ENCODE measurements at places on chromosomes 12 and 14.

DNA sequence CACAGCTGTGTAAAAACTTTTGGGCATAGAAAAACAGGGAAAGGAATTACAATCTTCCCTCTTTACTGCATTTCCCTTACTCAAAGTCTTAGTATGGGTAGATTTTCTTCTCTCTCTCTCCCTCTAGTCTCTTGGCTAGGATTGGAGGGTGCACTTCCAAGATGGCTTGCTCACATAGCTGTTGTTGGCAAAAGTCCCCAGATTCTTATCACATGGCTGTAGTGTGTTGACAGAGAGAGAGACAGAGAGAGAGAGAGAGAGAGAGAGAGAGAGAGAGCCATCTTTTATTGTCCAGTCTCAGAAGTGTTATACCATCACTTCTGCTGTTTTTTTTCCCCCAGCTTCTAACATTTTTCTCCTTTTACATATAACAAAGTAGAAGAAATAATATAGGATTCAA lies 6.3 kb upstream of the OR4E2 start:
- no peak for DNase-seq
- no peak overlapping the region for H3K4me3 ChIP-seq
- H3K27me3 ChIP-seq, result no peaks in the 10 kb centered on the region

DNA sequence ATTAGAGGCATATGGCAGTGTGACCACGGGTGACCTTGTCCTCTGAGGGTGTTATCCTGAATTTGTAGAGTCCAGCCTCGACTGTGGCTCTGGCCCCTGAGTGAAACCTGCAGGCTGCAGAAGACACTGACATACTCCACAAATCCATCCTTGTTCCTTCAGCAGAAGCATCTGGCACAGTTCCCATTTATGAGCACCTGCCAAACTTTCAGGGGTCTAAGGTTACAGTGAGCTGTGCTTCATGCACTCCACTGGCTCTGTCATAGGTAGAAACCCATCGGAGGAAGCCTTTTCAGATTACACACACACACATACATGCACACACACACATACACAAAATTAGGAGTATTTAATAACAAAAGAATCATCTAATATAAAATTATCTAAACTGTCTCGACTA lies 13.6 kb upstream of the NUAK1 start:
- H3K27me3 ChIP-seq, result no peaks in the 10 kb centered on the region
- no peaks in the 10 kb centered on the region for H3K36me3 ChIP-seq
- H3K4me1 ChIP-seq, result peaks cover 7% of the 10 kb centered on the region
- no peak overlapping the region for H3K4me3 ChIP-seq

- no peaks in the 10 kb centered on the region for H3K36me3 ChIP-seq
- no peak for DNase-seq
- H3K4me3 ChIP-seq, result no peak overlapping the region
- no peak overlapping the region for H3K27ac ChIP-seq
- H3K27me3 ChIP-seq, result no peaks in the 10 kb centered on the region
Observed at GRCh38 chr12:95114766-95115405, 41.5 kb upstream of the NR2C1 start.

DNA sequence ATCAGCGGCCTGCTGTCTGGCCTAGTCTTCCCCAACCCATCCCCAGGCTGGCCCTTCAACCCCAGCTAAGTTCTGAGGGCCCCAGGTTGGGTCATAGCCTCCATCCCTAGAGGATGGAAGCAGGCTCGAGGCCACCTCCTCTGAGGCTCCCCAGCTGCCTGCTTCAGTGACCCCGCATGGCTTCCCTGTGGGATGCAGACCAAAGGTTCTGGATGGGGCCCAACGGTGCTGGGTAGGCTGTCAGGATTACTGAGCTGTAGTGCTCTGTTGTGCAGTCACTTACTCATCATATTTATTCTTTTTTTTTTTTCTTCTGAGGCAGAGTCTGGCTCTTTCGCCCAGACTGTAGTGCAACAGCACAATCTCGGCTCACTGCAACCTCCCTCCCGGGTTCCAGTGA lies 92.0 kb downstream of the IRF2BPL start:
- H3K27me3 ChIP-seq, result no peaks in the 10 kb centered on the region
- H3K4me3 ChIP-seq, result no peak overlapping the region
- no peak overlapping the region for H3K27ac ChIP-seq
- DNase-seq, result no peak

GRCh38 chr12:88132392-88132791 lies 9.5 kb downstream of the CEP290 start:
- DNase-seq, result no peak
- no peaks in the 10 kb centered on the region for H3K4me1 ChIP-seq
- no peak overlapping the region for H3K4me3 ChIP-seq
- no peaks in the 10 kb centered on the region for H3K27me3 ChIP-seq
- no peak overlapping the region for H3K27ac ChIP-seq

DNA sequence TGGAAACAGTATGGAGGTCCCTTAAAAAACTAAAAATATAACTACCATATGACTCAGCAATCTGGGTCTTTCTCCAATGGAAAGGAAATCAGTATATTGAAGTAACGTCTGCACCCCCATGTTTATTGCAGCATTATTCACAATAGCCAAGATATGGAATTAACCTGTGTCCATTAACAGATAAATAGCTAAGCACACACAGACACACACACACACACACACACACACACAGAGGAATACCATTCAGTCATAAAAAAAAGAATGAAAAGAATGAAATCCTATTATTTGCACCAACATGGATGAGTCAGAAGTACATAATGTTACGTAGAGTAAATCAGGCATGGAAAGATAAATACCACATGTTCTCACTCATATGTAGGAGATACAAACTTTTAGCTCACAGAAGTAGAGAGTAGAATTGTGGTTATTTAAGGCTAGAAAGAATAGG lies 4.7 kb downstream of the KLRK1 start:
- no peaks in the 10 kb centered on the region for H3K27me3 ChIP-seq
- H3K4me3 ChIP-seq, result no peak overlapping the region
- DNase-seq, result no peak
- no peaks in the 10 kb centered on the region for H3K4me1 ChIP-seq
- no peaks in the 10 kb centered on the region for H3K36me3 ChIP-seq
